Stimulated activated CD4-positive, alpha-beta T cell treated with anti-CD3 and anti-CD28 coated beads, Interleukin-4, amount 100 ng/mL, for 1 hour (primary cell): ENCODE measurements at places on chromosomes 3 and 15.
A peak's percentile ranks its signal among the peaks of the same experiment; 100 is the strongest.

DNA sequence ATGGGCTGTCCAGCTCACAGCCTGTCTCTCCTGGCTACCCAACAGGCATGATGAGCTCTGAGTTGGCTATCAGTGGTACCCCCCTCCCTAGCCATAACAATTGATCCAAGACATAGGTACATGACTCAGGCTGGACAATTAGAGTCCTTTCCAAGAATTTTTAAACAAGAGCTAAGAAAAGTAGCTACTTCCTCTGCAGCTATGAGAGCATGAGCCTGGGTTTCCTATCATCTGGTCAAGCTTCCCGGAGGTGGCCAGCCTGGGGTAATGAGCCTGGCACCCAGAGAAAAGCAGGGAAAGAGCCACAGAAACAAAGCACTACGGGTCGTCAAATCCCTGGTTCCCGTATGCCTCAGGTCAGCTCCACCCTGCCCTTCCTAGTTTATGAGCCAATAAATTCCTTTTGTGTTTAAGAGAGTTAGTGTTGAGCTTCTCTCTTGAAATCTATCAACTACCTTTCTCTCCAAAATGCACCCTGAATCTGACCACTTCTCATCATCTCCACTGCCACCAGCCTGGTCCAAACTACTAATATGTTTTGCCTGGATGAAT, 2.3 kb upstream of the SLC51B start:
- no peak for DNase-seq

DNA sequence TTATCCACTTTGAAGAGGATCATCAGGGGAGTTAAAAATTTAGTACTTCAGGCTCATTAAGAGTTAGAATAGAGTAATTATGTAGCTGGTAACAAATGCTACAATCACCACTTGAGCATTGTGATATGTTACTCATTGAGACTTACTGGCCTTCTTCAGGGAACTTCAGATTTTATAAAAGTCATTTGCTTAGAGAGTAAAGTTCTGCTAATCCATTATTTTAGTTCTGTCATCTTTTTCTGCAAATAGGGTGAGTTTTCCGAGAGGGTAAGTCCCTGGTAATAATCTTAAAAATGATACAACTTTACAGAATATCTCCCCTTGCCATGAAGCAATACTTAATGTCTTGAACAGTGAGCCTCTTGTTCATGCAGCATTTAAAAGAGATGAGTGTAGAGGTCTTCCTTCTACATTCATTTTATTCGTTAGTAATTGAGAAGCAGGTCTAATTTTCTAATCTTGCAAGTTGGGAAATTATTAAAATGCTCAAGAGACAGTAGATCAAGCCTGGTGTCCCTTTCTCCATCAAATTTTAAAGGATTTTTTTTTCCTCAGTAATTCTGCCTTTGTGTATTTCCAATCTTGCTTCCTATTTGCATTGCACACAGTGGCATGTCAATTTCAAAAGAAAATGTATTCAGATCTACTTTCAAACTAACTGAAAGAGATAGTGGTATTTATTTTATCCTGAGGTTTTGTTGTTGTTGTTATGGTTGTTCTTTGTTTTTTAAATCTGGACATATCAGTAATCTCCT, 52.6 kb downstream of the MBNL1 start:
- DNase-seq: no peak

DNA sequence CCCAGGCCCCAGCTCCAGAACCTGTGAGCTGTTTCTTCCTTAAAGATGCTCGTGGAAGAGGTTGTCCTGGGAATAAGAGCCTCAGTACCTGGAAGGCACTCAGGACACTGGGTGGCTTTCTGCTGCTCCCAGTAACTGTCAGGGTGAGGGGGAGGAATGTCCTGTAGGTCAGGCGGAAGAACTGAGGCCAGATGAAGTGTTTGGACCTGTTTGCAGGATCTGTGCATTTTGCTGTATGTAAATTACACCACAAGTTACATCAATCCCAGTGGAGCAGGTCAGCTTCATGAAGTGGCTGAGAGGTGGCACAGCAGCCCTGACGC, 27.1 kb downstream of the HDAC11 start:
- DNase-seq: no peak

GRCh38 chr3:130688015-130688688, 58.5 kb downstream of the PIK3R4 start:
- no peak for DNase-seq

- no peak for DNase-seq
These were observed 52.7 kb downstream of the OTOL1 start for GRCh38 chr3:161549261-161549660.

- DNase-seq: no peak
These were observed 36.0 kb upstream of the HDGFL3 start for GRCh38 chr15:83243634-83244033.

DNA sequence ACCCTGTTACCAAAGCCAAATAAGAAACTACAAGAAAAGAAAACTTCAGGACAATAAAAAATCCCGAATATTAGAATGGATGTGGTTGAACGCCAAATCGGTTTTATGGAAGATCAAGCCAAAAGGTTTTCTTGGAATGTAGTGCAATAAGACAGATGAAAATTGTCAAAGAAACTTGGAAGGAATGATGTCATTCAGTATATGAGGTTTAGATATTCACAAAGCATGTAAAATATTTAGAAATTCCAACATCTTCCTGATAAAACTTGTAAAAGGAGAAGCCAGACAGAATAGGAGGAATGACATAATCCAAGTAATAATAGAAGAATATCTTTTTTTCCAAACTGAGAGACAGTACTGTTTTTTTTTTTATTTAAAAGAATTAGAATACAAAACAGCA, 130.3 kb upstream of the ZPLD1 start:
- DNase-seq: no peak

DNA sequence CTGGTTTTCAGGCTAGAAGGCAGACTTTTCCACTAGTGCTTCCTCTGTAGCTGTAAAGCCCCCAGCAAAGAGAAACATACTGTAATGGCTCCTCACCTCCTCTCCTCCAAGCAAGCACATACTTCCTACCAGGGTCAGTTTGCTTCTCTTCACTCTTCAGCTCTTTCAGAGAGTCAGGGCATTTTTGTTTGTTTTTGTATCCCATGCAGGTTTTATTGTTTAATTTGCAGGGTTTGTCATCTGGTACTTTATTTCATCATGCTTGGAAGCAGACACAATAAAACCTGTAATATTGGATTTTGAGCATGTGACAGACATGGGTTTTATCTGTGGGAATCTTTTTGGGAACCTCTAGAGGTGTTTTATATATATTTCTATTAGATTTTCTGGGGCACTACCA, 753.3 kb upstream of the ROBO1 start:
- DNase-seq: no peak

DNA sequence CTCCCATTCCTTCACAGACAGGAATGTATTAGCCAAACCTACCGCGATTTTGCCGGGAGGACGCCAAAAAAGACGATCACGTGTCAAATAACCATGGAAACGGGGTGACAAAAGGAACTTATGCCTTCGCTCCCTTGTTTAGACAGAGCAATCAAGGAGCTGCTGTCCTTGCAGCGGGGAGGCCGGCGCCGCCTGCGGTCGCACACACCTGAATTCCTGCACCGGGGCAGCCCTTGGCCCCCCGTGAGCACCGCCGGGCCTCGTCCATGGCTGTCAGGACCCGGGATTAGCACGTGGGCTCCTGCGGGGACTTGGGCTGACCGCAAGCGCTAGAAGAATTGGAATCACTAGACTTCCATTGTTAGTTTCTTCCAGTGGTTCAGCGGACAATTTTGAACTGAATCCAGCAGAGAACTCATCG, 193.1 kb downstream of the SHQ1 start:
- DNase-seq: no peak

DNA sequence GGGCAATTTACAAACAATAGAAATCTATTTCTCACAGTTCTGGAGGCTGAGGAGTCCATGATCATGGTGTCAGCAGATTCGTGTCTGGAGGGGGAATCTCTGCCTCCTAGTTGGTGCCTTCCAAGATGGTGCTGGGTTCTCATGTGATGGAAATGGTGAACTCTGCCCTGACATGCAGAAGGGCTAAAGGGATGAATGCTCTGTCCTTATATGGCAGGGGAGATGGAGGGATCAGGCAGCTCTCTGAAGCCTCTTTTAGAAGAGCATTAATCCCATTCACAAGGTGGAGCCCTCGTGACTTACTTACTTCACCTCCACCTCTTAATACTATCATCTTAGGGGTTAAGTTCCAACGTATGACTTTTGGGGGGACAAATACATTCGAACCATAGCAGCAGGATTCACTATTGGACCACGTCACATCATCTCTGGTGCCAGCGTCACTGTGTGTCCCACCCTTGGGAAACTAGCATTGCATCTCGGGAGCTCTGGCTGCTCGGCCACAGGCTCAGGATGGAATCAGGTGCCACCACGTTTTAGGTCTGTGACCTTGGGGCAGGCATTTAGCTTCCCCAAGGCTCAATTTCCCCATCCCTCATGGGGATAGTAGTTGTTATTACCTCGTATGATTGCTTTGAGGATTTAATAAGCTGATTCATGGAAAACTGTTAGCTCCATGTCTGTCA, 53.0 kb downstream of the SV2B start:
- DNase-seq: no peak

GRCh38 chr3:164230385-164231094, 847.8 kb downstream of the SI start:
- DNase-seq: no peak

GRCh38 chr15:49901321-49901720, 217.7 kb downstream of the ATP8B4 start:
- no peak for DNase-seq

- DNase-seq: peak; percentile 51
These were observed 48.7 kb downstream of the BSN start for GRCh38 chr3:49602877-49603411.

GRCh38 chr3:128504963-128505730, 12.1 kb upstream of the GATA2 start:
- DNase-seq: no peak

DNA sequence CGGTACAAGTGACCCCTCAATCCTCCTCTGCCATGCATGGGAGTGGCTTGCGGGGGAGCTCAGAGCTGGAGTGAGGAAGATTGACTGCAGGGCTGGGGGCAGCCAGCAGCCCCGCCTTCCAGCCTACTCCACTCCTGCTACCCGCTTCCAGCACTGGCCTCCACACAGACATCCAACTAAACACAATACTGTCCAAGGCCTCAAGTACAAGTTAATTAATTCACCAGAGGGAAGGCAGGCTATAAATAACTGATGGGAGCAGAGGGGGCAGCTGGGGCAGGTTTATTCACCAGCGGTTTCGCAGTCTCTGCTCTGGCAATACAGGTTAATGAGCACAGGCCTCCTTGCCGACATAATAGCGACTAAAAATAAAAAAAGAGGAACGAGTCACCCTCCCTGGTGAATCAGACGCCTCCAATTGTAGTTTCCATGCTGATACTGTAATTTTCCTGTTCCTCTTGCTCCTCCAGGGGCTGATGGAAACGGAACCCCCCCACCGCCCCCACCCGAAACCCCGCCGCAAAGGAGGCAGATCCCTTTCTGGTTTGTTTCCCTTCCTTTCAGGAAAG, 166.4 kb upstream of the TLE3 start:
- no peak for DNase-seq

- DNase-seq: no peak
These were observed 71.7 kb downstream of the P3H2 start for GRCh38 chr3:190048932-190049441.

- DNase-seq: no peak
These were observed 78.0 kb upstream of the MBNL1 start for GRCh38 chr3:152190636-152191183.

DNA sequence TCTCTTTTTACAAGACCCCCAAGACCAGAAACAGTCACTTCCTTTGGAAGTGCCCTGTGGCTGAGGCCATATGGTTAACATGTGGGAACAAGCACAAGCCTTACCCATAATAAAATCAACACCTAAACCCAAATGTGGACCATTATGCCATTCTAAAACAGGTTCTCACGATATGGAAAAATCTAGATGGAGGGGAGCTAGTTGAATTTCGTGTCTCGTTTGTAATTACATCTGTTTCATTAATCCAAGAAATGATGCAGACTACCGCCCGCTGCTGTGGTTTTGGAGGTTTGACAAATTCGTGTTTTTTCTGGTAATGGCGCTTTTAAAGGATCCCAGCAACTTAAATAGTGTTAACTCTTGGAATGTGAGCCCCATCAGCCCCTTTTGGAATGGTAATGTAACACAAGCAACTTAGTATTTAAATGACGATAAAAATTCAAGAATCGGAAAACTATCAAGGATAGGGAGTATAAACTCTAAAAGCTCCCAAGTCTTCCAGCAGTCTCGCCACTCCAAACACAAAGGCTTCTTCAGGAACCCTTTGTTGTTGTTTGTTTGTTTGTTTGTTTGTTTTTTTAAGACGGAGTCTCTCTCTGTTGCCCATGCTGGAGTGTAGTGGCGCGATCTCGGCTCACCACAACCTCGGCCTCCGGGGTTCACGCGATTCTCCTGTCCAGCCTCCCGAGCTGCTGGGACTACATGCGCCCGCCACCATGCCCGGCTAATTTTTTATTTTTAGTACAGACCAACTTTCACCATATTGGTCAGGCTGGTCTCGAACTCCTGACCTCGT, 1.1 kb downstream of the CNBP start:
- DNase-seq: no peak

DNA sequence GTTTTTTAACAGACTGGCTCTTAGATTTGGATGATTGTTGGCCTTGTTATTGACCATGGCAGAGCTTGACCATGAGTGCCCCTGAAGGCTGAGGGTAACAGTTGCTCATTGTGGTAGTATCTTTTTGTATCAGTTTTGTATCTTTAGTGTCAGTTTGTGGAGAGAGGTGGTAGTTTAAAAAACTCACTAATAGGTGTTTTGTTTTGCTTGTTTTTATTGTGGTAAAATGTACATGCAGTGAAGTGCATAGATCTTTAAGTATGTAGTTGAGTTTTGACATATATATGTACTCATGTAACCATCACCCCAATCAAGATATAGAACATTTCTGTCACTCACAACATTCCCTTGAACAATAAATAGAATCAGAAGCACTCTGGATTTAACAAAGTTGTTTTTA, 9.8 kb downstream of the GMPS start:
- DNase-seq: no peak

DNA sequence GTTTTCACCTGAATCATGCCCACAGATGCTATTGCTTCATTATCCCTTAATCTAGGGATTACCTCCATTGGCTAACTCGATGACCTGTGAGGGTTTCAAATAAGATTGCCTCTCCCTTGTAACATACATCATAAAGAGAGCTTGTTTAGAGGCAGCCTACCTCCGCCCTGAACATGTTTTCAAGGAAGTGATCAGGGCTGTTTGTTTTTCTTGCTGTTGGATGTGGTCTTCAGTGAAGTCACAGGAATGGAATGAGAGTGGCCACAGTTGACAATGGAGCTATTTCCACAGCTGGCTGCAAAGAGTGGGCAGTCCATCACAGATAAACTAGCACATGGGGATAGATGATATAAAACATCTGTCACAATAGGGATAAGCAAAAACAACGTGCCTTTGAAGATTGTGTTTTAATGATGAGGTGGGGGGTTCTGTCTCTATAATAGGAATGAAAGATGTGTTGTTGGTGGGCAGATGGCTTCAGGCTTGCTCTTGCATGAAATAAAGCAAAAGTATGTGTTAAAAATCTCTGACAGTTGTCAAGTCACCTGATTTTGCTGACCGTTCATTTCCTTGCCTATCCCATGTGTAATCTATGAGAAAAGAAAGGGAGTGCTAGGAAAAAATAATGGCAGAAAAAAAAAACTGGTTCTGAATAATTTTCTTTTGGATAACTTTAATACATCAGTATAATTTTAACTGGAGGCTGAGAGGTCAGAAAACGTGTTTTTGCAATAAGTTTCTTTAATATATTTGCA, 642.3 kb downstream of the RBMS3 start:
- no peak for DNase-seq

- no peak for DNase-seq
These were observed 51.2 kb upstream of the THRB start for GRCh38 chr3:24545887-24546286.
